ENCODE measurements at places on chromosomes 6 and 20. TPM values are rescaled to one million over a fixed set of nuclear protein-coding genes. Genes with fewer than 3 reads are reported as not detected.

- H3K4me1 ChIP-seq: no peaks in the 10 kb centered on the region
- H3K27me3 ChIP-seq: no peaks in the 10 kb centered on the region
- H3K36me3 ChIP-seq: peaks cover 15% of the 10 kb centered on the region
- H3K4me3 ChIP-seq: no peak overlapping the region
Measured at GRCh38 chr20:39025883-39026282, 63.7 kb downstream of the DHX35 start.

DNA sequence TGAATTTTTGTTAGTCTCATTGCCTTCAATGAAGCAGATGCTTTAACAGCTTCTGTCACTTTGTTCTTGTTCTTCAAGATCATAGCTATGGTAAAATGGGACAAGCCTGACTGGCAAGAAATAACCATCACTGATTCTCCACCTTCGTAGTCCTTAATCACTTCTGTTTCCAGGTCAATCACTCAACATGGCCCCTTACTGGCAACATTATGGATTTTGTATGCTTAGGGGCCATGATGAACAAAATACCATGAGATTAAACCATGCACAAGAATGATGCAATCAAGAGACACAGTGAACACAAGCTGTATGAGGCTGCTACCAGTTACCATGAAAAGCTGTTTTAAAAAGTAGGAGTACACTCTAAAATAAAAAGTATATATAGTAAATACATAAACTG lies 32.8 kb downstream of the ADNP start:
- H3K27ac ChIP-seq: no peak overlapping the region
- H3K4me3 ChIP-seq: no peak overlapping the region

- no peak overlapping the region for H3K4me3 ChIP-seq
- H3K27me3 ChIP-seq: no peaks in the 10 kb centered on the region
- no peak overlapping the region for H3K27ac ChIP-seq
- H3K4me1 ChIP-seq: no peaks in the 10 kb centered on the region
- no peaks in the 10 kb centered on the region for H3K36me3 ChIP-seq
Measured at GRCh38 chr20:24609757-24610156, 140.3 kb downstream of the SYNDIG1 start.

GRCh38 chr6:42911171-42912021 lies 4.5 kb upstream of the PTCRA start:
- peaks cover 6% of the 10 kb centered on the region for H3K27me3 ChIP-seq
- H3K27ac ChIP-seq: no peak overlapping the region
- no peak for DNase-seq
- H3K4me1 ChIP-seq: peaks cover 4% of the 10 kb centered on the region
- H3K4me3 ChIP-seq: peak overlapping the region; percentile 54

DNA sequence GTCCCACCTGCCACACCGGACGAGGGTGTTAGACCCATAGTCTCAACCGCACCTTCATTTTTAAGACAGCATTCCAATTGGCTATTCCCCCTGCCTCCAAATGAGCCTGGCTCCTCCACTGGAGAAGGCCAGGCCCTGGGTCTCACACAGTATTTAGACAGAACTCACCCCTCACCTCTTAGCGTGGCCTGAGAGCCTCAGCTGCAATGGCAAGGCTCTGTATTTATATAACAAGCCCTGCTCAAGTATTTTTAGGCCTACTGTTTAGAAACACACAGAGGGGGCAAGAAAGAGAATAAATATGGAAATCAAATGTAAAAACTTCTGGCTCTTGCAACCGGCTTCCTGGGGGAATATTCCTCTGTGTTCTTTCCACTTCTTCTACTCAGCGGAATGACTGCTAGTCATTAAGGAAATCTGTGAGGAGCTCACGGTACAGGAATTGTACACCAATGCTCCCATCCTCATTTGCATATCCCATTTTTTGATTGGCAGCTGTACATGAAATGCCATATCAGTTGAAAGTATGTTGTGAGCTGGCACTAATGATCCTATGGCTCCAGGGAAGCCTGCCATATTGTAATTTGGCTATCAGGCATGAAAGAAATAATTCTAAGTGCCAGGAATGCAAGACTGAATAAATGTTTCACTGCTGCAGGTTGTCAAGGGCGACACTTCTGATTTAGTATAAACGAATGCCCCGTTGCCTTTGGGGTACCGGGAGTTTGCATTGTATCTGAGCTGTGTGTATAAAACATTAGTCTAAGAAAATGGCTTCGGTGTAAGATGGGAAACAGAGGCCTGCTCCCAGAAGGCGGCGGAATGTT lies 207.5 kb downstream of the ZNF217 start:
- H3K27me3 ChIP-seq: peaks cover 2% of the 10 kb centered on the region
- no peak overlapping the region for H3K4me3 ChIP-seq
- peaks cover 13% of the 10 kb centered on the region for H3K4me1 ChIP-seq
- DNase-seq: peak; percentile 16
- H3K36me3 ChIP-seq: no peaks in the 10 kb centered on the region

- peaks cover 20% of the 10 kb centered on the region for H3K27me3 ChIP-seq
- no peak for DNase-seq
- H3K4me1 ChIP-seq: no peaks in the 10 kb centered on the region
- H3K4me3 ChIP-seq: no peak overlapping the region
- H3K36me3 ChIP-seq: no peaks in the 10 kb centered on the region
- H3K27ac ChIP-seq: no peak overlapping the region
Measured at GRCh38 chr20:40265825-40266533, 423.1 kb downstream of the MAFB start.

- no peak for DNase-seq
- peaks cover 14% of the 10 kb centered on the region for H3K4me1 ChIP-seq
- peaks cover 50% of the 10 kb centered on the region for H3K27me3 ChIP-seq
- H3K27ac ChIP-seq: no peak overlapping the region
- H3K4me3 ChIP-seq: no peak overlapping the region
- H3K36me3 ChIP-seq: no peaks in the 10 kb centered on the region
Measured at GRCh38 chr20:38258545-38259215, 1.9 kb downstream of the KIAA1755 start.

DNA sequence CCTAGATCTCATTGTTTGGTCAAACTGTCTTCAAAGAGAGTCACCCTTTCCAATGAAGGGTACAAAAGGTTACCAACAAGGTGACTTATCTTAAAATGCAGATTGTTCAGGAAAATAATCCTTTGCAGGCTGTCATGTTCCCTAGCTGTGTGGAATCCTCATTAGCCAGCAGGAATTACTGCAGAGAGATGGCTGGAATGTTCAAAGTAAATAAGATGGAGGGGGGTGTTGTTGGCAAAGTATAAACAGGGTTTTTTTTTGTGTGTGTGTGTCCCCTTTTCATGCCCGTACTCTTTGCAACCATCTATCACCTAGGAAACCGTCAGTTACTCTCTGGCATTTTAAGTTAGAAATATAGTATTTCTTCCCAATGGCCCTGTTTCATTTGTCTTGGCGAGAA lies 6.5 kb downstream of the NEDD9 start:
- DNase-seq: no peak
- no peaks in the 10 kb centered on the region for H3K36me3 ChIP-seq
- peak overlapping the region; percentile 71 for H3K27ac ChIP-seq
- no peak overlapping the region for H3K4me3 ChIP-seq
- no peaks in the 10 kb centered on the region for H3K27me3 ChIP-seq

- H3K36me3 ChIP-seq: no peaks in the 10 kb centered on the region
- H3K27ac ChIP-seq: no peak overlapping the region
- peak overlapping the region; percentile 55 for H3K4me3 ChIP-seq
- peaks cover 16% of the 10 kb centered on the region for H3K4me1 ChIP-seq
- DNase-seq: no peak
- peaks cover 9% of the 10 kb centered on the region for H3K27me3 ChIP-seq
Measured at GRCh38 chr6:113859349-113860180, 2.4 kb downstream of the MARCKS start.

DNA sequence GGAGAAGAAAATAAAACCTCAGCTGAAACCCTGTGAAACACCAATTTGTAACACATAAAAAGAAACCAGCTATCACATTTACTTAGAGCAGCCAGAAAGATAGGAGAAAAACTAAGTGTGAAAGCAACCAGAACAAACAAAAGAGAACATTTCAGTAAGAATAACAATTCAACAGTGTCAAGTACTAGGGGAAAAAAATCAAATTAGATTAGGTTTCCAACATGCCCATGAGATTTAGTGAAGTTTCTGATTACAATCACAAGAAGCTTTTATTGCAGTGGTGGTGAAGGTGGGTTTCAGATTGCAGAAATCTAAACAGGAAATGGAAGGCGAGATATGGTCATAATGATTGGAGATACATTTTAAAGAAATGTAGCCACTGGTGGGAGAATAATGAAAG lies 22.1 kb upstream of the TRDN start:
- no peak overlapping the region for H3K4me3 ChIP-seq
- H3K27ac ChIP-seq: no peak overlapping the region
- DNase-seq: no peak
- no peaks in the 10 kb centered on the region for H3K27me3 ChIP-seq

GRCh38 chr6:14278446-14278845 lies 160.9 kb downstream of the CD83 start:
- no peak for DNase-seq
- H3K4me1 ChIP-seq: peaks cover 33% of the 10 kb centered on the region
- H3K27me3 ChIP-seq: no peaks in the 10 kb centered on the region

GRCh38 chr6:168380956-168381605 lies 59.9 kb upstream of the SMOC2 start:
- H3K4me1 ChIP-seq: no peaks in the 10 kb centered on the region
- no peak overlapping the region for H3K4me3 ChIP-seq
- no peak overlapping the region for H3K27ac ChIP-seq
- no peaks in the 10 kb centered on the region for H3K36me3 ChIP-seq

DNA sequence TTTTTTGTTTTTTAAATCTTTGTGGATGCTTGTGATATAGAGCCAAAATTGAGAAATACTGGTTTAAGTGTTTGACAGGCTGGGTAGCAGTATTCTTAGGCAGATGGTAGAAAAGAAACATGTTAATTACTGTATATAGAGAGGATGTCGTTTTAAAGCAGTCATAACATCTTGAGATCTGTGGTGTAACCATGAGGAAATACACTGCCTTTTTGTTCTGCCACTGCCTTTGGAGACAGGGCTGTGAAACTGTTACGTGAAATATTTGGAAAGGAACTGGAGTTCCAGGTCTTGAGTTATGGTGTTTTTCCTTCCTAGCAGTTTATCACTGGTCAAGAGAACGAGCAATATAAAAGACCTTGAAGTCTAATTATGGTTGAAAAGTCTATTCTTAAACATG lies 19.5 kb downstream of the STXBP5 start:
- peaks cover 67% of the 10 kb centered on the region for H3K4me1 ChIP-seq
- no peak overlapping the region for H3K4me3 ChIP-seq
- DNase-seq: no peak

- no peak for DNase-seq
- no peak overlapping the region for H3K4me3 ChIP-seq
- no peaks in the 10 kb centered on the region for H3K36me3 ChIP-seq
- no peaks in the 10 kb centered on the region for H3K27me3 ChIP-seq
Measured at GRCh38 chr6:1701668-1702353, 92.1 kb downstream of the FOXC1 start.

- H3K4me3 ChIP-seq: no peak overlapping the region
- no peaks in the 10 kb centered on the region for H3K4me1 ChIP-seq
- H3K27me3 ChIP-seq: peaks cover 20% of the 10 kb centered on the region
- no peak for DNase-seq
Measured at GRCh38 chr6:168015482-168016175, 18.2 kb downstream of the KIF25 start.

- no peak overlapping the region for H3K4me3 ChIP-seq
- H3K27ac ChIP-seq: peak overlapping the region; percentile 97
- no peak for DNase-seq
- H3K36me3 ChIP-seq: no peaks in the 10 kb centered on the region
- H3K27me3 ChIP-seq: no peaks in the 10 kb centered on the region
Measured at GRCh38 chr20:17613328-17614175, 43.7 kb downstream of the DSTN start.

GRCh38 chr20:8005575-8006366 lies 13.8 kb downstream of the TMX4 start:
- no peak overlapping the region for H3K4me3 ChIP-seq
- peaks cover 27% of the 10 kb centered on the region for H3K36me3 ChIP-seq
- no peak for DNase-seq
- no peak overlapping the region for H3K27ac ChIP-seq
- peaks cover 2% of the 10 kb centered on the region for H3K4me1 ChIP-seq

GRCh38 chr6:109790131-109790530 lies 99.0 kb downstream of the FIG4 start:
- H3K4me1 ChIP-seq: peaks cover 2% of the 10 kb centered on the region
- no peaks in the 10 kb centered on the region for H3K27me3 ChIP-seq
- H3K27ac ChIP-seq: no peak overlapping the region
- H3K4me3 ChIP-seq: no peak overlapping the region
- H3K36me3 ChIP-seq: peaks cover 42% of the 10 kb centered on the region

DNA sequence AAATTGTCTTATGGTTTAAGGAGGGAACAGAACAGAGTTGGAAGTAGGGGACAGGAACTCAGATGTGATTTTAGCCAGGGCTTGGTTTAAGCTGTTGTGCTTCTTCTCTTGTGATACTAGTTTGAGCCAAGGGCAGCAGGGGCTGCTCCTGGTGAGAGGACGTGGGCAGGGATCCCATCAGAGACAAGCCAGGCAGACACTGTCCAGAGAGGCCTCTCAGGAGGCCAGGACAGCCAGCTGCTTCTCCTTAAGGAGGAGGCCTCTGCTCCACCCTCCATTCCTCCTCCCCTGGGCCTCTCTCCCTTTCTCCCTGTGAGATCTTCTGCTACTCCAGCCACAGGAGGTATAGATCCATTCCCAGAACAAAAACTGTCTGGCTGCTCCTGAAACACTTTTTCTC lies 108.4 kb upstream of the MLN start:
- H3K36me3 ChIP-seq: no peaks in the 10 kb centered on the region
- peak overlapping the region; percentile 33 for H3K27ac ChIP-seq
- H3K4me3 ChIP-seq: no peak overlapping the region
- H3K4me1 ChIP-seq: peaks cover 35% of the 10 kb centered on the region

- H3K27ac ChIP-seq: no peak overlapping the region
- no peak for DNase-seq
- no peaks in the 10 kb centered on the region for H3K27me3 ChIP-seq
- no peak overlapping the region for H3K4me3 ChIP-seq
- H3K36me3 ChIP-seq: no peaks in the 10 kb centered on the region
Measured at GRCh38 chr6:38937839-38938613, 110.6 kb upstream of the GLP1R start.

- H3K4me1 ChIP-seq: peaks cover 2% of the 10 kb centered on the region
- H3K36me3 ChIP-seq: no peaks in the 10 kb centered on the region
- no peak overlapping the region for H3K27ac ChIP-seq
- H3K4me3 ChIP-seq: peak overlapping the region; percentile 66
Measured at GRCh38 chr6:39313526-39314272, 520 bp downstream of the KCNK17 start.

GRCh38 chr6:33978412-33979150 lies 167.3 kb downstream of the GRM4 start:
- peaks cover 16% of the 10 kb centered on the region for H3K27me3 ChIP-seq
- H3K36me3 ChIP-seq: no peaks in the 10 kb centered on the region
- DNase-seq: no peak

Gene RBPJL
- not detected for total RNA-seq

Gene TAAR8
- total RNA-seq: not detected

Gene SLC26A8
- not detected for total RNA-seq

Gene VGLL2
- not detected for total RNA-seq

Gene TRAPPC3L
- total RNA-seq: not detected

Gene HTR1B
- total RNA-seq: not detected

Gene DACT2
- total RNA-seq: not detected

All from naive thymus-derived CD8-positive, alpha-beta T cell (primary cell).